ENCODE measurements at places on chromosomes 3 and 15.

- no peak for DNase-seq
These were observed 87.0 kb downstream of the TP63 start for GRCh38 chr3:189718215-189718614.

DNA sequence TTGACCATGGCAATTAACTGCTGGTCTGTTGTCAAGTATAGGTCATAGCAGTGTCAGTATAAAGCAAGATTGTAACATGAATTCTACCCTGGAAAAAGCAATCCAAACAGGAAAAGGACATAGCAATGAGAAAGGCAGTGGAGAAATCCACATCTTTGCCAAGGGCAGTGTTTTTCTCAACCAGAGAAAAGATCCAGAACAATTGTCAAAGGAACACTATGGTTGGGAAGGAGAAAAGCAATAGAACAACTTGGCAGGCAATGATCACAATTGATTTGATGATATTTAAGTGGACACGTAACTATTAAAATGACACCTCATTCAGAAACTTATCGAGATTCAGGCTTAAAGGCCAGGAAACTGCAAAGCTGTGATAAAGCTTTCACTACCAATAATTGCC is 271.1 kb downstream of the DIPK2A start:
- DNase-seq: no peak

GRCh38 chr3:175346573-175347356 is 487.6 kb downstream of the NAALADL2 start:
- DNase-seq: no peak

- DNase-seq: no peak
These were observed 44.8 kb downstream of the GATM start for GRCh38 chr15:45333550-45333949.

- no peak for DNase-seq
These were observed 172.7 kb upstream of the CTNNB1 start for GRCh38 chr3:41026394-41027177.

DNA sequence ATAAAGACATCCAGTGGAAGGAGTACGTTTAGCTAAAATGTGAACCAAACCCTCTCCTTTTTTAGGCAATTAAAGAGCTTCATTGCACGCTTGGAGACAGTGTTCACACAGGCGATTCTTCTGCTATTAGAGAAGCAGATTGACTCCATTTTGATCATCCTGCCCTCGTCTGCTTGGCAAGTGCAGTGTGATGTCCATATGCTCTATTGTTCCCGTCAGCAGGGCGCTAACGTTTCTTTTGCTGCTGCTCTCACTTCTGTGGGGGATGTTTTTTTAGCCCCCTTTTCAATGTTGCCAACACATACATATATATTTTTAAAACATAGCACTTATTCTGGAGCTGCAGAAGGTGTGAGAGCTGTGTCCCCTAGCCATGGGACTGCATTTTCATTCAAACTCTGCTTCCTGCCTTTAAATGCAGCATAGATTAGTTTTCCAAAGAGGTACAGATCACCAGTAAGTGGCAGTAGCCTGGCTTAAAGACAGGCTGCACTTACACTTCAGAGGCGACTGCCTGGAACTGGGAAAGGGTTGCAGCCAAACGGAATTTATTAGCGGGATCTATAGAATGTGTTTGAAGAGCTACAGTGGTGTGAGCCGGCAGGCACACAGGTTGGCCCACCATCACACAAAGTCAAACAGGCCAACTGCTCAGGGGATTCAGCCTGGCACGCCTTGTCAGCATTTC is 292.6 kb upstream of the DPH6 start:
- DNase-seq: no peak

GRCh38 chr15:73686781-73687256 is 2.6 kb downstream of the CD276 start:
- DNase-seq: no peak

- no peak for DNase-seq
These were observed 107.9 kb upstream of the EPHA6 start for GRCh38 chr3:96706509-96706908.

- DNase-seq: no peak
These were observed 767.5 kb downstream of the CADM2 start for GRCh38 chr3:85726241-85726640.

- DNase-seq: no peak
These were observed 70.9 kb upstream of the TMEM115 start for GRCh38 chr3:50430191-50430590.

GRCh38 chr15:90075420-90076289 is 26.6 kb downstream of the IDH2 start:
- DNase-seq: no peak

- peak; percentile 79 for DNase-seq
These were observed at the start of gene SATB1 for GRCh38 chr3:18424729-18425640. SATB1 (minus strand) TSS chr3:18425339; CDS start chr3:18420967, 4,372 bp downstream.

- no peak for DNase-seq
These were observed 698.4 kb upstream of the CCDC54 start for GRCh38 chr3:106678657-106679390.

DNA sequence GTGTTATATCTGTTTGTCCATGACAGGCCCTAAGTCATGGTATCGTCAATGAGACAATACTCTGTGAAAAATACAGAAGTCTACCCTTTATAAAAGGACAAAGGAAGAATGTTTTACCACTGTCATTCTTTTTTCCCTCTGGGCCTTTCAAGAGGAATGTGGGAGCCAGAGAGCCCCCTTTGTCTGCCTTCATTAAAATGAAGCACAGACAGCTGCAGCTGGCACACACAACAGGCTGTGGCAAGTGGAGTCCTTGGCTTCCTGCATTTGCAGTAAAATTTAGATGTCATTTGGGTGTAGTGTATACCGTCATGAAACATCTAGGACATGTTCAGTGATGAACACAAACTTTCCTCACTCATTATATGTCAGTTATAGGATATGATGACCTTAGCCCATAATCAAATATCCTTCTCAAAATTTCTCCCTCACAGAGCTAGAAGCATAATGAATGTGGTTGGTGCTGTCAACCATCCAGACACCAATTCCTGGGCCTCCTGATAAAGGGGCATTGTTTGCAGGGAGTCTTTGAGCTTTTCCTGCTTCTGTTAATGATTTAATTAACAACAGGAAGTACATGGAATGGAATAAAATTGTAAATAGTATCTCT is 76.4 kb downstream of the DHX36 start:
- no peak for DNase-seq

DNA sequence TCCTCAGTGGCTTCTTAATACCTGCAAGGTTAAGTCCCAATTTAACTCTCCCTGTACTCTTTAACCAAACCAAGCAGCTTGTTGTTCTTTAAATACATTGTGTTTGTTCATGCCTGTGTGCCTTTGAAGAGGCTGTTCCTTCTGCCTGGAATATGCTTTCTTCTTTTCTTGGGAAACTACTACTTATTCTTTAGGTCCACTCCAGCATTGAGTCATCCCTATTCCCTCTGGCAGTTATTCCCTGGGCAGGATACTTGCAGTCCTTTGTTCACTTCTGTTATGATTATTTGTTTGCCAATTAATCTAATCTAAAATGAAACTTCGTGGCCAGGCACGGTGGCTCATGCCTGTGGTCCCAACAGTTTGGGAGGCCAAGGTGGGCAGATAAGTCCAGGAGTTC is 139.3 kb downstream of the ZNF609 start:
- DNase-seq: no peak

- no peak for DNase-seq
These were observed 9.5 kb downstream of the IFT122 start for GRCh38 chr3:129449279-129450115.

DNA sequence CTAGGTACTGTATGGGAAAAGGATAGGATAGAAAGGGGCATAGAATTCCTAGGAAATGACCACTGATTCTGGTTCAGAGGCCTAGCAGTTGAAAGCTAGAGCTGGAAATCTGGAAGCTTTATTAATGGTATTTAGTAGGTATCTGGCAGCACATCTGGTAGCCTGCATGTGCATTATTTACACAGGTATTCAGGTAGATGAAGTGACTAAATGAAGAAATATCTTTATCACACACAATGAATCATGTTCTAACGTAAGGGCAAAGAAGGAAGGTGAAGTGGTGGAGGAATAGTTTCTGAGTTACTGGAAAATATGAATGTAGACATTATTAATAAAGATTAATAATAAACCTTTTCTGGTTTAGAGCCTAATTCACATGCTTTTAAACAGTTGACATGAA is 119.9 kb downstream of the MBNL1 start:
- no peak for DNase-seq

DNA sequence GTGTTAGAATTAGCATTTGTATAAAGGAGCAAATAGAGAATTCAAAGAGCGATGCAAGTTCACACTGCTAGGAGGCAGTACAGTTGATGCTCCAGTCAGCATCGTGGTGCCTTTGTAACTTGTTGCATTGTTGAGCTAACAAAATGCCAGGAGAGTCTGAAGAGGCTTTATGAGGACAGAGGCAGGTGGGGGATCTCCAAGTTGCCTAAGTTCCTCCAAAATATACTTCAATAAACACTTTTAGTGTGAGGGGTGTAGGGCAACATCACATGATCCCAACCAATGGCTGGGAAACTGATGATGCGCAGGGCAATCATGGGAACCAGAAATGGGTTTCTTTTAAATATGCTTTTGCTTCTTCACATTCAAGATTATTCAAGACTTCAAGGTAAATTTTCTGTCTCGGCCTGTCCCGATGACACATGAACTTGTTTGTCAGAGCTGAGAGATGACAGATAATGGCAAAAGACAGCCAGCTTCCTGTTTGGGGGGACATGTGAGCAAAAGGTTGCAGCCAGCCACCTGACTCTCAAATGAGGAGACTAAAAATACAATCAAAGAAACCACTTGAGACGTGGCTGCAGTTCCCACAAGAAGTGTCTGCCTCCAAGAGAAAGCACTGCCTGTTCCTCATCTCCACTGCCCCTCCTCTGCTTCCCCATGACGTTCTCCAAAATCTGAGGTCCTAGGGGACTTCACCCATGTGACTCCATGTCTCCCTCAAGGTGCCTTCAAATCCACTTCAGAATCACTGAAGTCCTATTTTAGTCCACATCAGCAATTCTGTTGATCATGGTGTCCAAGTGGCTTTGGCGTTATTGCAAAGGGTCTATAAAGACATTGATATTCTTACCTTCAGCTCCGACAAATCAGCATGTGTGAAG is 39.3 kb downstream of the KLHL6 start:
- DNase-seq: peak; percentile 82

DNA sequence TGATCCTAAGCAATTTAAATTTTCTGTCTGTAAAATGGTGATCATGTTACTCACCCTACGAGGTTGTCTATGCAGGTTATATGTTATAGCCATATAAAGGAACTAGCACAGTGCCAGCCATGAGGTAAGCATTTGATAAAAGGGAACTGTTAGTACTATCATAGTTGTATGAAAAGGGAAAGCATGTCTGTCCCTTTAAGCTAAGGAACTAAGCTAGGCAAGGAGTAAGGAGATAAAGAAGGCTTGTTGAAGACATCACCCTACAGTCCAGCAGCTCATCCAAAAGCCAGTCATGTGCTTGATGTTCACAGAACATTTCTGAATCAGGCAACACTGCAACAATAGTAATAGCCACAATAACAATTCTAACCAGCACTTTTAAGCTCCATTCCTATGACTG is 243.9 kb downstream of the ZBTB20 start:
- DNase-seq: no peak

DNA sequence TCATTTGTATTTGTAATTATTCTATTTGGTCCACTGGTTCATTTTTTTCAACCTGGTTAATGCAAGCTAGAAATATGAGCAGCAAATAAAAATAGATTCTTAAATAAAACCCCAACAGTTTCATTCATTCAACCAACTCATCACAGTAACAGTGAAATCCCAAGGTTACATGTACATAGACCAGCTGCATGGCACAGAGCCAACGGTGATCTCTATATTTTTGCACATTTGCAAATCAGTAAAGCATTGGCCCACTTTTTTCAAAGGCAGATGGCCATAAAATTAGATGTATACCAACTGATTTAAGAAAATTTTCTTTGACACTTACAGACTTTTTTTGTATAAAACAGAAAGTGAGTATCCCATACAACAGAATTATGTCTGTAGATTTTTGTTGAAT is 49.3 kb downstream of the STRIT1 start:
- no peak for DNase-seq

DNA sequence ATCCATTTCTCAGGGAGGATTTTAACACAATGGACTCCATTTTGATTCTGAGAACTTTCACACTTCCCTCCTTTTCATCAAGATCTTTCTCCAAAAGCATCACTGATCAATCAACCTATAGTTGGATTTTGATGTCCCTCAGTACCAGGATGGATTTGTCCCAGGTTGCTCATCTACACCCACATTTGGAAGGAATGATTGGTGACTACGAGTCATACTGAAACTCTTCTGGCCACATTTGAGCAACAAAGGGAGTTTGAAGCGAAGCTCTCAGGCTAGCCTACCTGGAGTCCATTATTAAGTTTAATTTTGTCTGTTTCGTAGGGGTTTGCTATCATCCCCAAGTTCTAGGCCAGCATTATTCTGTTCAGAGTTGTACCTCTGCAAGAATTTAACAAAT is 31.3 kb upstream of the ATP8B4 start:
- DNase-seq: no peak

- DNase-seq: no peak
These were observed 22.1 kb downstream of the H1-8 start for GRCh38 chr3:129564981-129565644.

DNA sequence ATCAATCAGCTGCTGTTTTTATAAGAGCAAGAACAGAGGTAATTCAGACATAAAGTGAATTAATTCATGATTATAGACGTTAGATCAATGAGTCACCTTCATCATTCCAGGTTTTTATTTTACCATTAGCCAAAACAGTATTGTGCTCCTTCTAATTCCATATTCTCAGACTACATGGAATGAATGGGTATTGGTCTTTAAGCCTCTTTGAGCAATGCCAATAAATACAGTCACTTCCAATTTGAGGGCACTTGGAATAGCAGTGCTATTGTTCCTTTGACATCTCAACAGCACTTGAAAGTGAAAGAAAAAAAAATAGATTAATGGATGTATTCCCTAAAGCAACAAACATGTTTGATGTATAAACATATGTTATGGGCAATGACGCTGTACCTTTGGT is 830.9 kb upstream of the CFAP20DC start:
- DNase-seq: no peak

GRCh38 chr15:37931868-37932267 is 2.6 kb upstream of the TMCO5A start:
- no peak for DNase-seq

DNA sequence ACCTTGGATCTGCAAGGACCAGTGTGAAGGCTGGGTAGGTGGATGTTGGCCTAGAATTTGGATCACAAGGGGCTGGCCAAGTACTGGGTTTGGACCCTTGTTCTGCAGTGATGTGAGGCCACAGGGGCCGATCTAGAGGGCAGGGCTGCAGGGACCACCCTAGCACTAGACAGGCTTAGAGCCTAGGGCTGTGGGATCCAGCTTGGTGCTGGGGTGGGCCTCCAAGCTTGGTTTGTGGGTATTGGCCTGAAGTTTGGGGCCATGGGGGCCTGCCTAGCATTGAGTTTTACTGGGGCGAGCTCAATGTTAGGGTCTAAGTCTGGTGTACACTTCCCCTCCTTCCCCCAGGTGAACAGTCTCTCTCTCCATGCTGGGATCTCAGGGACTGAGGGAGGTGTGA is 36.5 kb downstream of the UBE3A start:
- DNase-seq: no peak

GRCh38 chr3:48684480-48685143 is 1.1 kb downstream of the NCKIPSD start:
- no peak for DNase-seq
